ENCODE measurements at places on chromosomes 11 and 22. TPM values are rescaled to one million over a fixed set of nuclear protein-coding genes. Genes with fewer than 3 reads are reported as not detected.

- no peak overlapping the region for H3K4me3 ChIP-seq
- H3K27me3 ChIP-seq: no peaks in the 10 kb centered on the region
- H3K4me1 ChIP-seq: no peaks in the 10 kb centered on the region
Measured at GRCh38 chr22:33350491-33350890, 292.3 kb upstream of the SYN3 start.

DNA sequence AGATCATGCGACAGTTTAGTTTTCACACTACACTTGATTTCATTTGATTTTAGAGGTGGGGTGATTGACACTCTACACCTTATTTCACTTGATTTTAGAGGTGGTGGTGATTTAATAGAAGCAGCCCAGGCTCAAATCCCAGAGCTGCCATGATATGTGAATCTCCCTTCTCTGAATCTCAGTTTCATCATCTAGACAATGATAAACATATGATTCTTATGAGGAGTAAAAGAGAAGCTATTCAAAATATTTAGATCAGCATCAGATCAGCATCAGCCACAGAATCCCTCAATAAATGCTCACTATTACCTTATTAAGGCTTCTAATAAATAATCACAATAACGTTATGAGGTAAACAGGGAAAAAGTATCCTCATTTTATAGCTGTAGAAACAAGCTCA is 98.8 kb downstream of the MSANTD4 start:
- no peak for DNase-seq
- no peaks in the 10 kb centered on the region for H3K36me3 ChIP-seq
- no peak overlapping the region for H3K4me3 ChIP-seq
- no peaks in the 10 kb centered on the region for H3K27me3 ChIP-seq

- no peaks in the 10 kb centered on the region for H3K36me3 ChIP-seq
- H3K27ac ChIP-seq: no peak overlapping the region
- DNase-seq: no peak
- no peak overlapping the region for H3K4me3 ChIP-seq
- H3K4me1 ChIP-seq: peaks cover 20% of the 10 kb centered on the region
Measured at GRCh38 chr11:69703453-69703767, 412 bp downstream of the FGF19 start.

DNA sequence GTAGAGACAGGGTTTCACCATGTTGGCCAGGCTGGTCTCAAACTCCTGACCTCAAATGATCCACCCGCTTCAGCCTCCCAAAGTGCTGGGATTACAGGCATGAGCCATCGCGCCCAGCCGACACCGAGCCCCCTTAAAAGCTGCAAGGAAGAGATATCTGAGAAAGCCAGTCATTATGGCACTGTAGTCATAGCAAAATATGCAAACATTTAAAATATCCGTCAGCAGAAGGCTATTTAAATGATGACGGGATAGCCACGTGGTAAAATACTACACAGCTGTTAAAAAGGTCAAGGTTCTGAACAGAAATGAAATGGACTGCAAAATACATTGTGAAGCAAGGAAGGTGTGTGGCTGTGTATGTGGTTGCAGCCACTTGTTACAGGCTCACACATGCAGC is 6.4 kb upstream of the CCDC88B start:
- H3K4me3 ChIP-seq: no peak overlapping the region
- no peaks in the 10 kb centered on the region for H3K36me3 ChIP-seq
- H3K27me3 ChIP-seq: no peaks in the 10 kb centered on the region
- H3K4me1 ChIP-seq: no peaks in the 10 kb centered on the region
- DNase-seq: no peak
- no peak overlapping the region for H3K27ac ChIP-seq

DNA sequence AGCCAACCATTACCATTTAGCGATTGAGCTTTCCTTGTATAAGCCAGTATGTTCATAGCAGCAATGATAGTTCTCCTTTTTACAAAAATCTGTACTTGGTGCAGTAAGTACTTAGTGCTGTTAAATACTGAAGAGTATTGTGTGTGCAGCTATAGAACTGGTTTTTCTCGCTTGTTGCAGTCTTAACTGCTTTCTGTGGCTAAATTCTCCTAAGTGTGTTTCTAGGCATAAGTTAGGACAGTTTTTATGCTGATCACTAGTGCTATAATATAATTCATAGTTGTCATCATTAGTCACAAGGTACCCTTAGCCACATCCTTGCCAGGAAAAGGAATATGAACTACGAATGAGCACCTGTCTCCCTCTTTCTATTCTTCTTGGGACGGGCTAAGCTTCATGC is 107.7 kb downstream of the GRAMD1B start:
- H3K4me1 ChIP-seq: no peaks in the 10 kb centered on the region
- no peak for DNase-seq
- no peaks in the 10 kb centered on the region for H3K36me3 ChIP-seq
- H3K27ac ChIP-seq: no peak overlapping the region
- H3K4me3 ChIP-seq: no peak overlapping the region

- no peak overlapping the region for H3K27ac ChIP-seq
- H3K4me3 ChIP-seq: no peak overlapping the region
- H3K27me3 ChIP-seq: no peaks in the 10 kb centered on the region
- H3K4me1 ChIP-seq: no peaks in the 10 kb centered on the region
Measured at GRCh38 chr11:62909107-62909894, 11.9 kb downstream of the CHRM1 start.

GRCh38 chr11:45777127-45777969 is 27.6 kb upstream of the SLC35C1 start:
- H3K36me3 ChIP-seq: no peaks in the 10 kb centered on the region
- no peaks in the 10 kb centered on the region for H3K4me1 ChIP-seq
- DNase-seq: no peak
- no peak overlapping the region for H3K27ac ChIP-seq

DNA sequence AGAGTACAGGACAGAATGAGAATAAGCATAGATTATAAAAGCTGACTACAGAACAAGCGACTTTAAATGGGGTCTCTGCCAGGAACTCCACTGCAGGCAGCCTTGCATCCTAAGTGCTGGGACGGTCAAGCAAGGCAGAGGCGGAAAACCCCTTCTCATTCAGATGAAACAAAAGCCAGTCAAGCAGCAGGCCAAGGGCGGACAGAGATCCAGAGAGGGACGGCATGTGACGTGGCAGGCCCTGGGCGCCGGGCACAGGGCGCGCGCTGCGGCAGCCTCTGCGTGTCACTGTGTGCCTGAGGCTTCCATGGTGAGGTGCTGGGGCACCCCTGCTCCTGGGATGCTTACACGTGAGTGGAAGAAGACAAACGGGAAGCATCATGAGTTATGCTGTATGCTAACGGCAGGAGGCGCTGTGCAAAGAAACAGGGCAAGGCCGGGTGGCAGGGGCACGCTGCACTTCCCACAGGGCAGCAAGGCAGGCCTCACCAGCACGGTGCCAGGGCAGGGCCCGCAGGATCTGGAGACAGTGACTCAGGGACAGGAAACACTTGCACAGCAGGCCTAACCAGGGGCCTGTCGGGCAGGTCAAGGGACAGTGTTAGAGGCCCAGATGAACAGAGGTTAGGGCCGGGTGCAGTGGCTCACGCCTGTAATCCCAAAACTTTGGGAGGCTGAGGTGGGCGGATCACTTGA is 6.2 kb downstream of the TOLLIP start:
- H3K36me3 ChIP-seq: peaks cover 4% of the 10 kb centered on the region
- H3K4me1 ChIP-seq: peaks cover 87% of the 10 kb centered on the region
- DNase-seq: no peak
- no peak overlapping the region for H3K4me3 ChIP-seq
- no peaks in the 10 kb centered on the region for H3K27me3 ChIP-seq

GRCh38 chr22:32634421-32634981 is 159.9 kb downstream of the FBXO7 start:
- H3K4me3 ChIP-seq: no peak overlapping the region
- no peak for DNase-seq
- no peak overlapping the region for H3K27ac ChIP-seq
- H3K4me1 ChIP-seq: no peaks in the 10 kb centered on the region
- H3K36me3 ChIP-seq: no peaks in the 10 kb centered on the region

TMEM191C gene
- 6.3 TPM for total RNA-seq

NEU3 gene
- total RNA-seq: 4.6 TPM

RAB3IL1 gene
- total RNA-seq: 23.7 TPM

SLC5A4 gene
- total RNA-seq: 0.36 TPM

CDCA5 gene
- total RNA-seq: 3.3 TPM

Measured in sigmoid colon (tissue), 7 donors.